ENCODE measurements at places on chromosomes 3 and 15.

GRCh38 chr3:187567661-187568121 lies 102.5 kb downstream of the SST start:
- DNase-seq: no peak

DNA sequence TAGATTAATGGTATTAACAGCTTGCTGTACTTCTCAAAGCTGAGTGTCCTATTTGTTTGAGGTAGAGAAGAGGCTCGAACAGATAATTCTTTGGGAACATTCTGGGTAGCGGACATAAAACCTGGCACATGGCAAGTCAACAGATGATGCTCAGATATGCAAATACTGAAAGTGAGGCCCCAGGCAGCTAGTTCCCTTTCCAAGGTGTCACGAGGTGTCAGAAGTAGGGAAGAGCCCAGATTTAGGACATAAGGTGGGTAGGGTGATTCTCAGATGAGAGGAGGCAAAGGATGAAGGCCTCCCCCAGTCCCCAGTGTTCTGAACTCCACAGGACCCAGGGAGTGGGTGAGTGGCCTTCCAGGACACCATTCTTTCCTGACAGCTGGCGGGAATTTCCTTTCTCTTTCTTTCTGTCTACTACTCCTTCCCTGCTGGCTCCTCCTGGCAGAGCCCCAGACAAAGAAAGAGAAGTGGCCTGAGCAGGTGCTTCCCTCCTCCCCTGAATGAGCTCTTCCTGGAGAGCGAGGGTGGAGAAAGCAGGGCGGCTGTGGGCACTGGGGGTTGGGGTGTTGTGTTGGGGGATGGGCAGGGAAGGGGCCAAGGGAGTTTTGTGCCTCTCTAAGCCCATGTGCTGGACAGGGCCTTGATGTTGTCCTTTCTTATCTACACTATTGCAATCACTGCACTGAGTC lies 87.5 kb downstream of the CORO2B start:
- no peak for DNase-seq

GRCh38 chr3:125079675-125080045 lies 23.9 kb upstream of the HEG1 start:
- DNase-seq: no peak

GRCh38 chr3:132538072-132538471 lies 59.0 kb upstream of the ACKR4 start:
- no peak for DNase-seq

- no peak for DNase-seq
These were observed 303.5 kb upstream of the LRRFIP2 start for GRCh38 chr3:37477711-37478487.

- no peak for DNase-seq
These were observed 133.3 kb downstream of the WDR72 start for GRCh38 chr15:53625962-53626845.

DNA sequence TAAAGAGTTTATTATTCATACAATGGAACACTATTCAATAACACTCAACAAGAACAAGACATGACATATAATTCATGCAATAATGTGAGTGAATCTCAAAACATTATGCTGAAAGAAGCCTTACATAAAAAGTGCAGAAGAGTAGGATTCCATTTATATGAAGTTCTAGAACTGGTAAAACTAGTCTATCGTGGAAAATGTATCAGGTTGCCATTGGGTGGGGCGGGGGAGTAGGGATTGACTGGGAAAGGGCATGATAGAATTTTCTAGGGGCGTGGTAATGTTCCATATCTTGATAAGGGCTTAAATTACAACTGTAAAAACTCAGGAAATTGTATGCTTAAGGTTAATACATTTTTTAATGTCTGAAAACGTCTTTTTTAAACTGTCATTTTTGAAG lies 247.9 kb downstream of the SATB1 start:
- no peak for DNase-seq

DNA sequence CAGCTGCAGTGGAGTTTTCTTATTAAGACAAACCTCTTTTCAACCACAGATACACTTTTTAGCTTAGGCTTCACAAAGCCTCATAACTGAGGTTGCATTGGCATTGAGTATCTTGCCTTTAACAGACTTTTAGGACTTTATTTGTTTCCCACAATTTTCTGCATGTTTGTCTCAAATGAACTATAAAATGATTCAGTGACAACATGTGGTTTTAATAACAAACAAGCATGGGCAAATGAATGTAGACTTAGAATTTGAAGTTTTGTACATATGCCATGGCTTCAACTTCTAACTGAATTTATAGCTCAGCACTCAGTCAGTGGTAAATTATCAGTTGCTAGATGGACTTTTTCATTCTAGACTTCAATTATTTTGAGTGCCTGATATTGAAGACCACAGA lies 101.6 kb downstream of the SLC25A26 start:
- DNase-seq: no peak

GRCh38 chr3:148240351-148240750 lies 457.4 kb upstream of the AGTR1 start:
- no peak for DNase-seq

DNA sequence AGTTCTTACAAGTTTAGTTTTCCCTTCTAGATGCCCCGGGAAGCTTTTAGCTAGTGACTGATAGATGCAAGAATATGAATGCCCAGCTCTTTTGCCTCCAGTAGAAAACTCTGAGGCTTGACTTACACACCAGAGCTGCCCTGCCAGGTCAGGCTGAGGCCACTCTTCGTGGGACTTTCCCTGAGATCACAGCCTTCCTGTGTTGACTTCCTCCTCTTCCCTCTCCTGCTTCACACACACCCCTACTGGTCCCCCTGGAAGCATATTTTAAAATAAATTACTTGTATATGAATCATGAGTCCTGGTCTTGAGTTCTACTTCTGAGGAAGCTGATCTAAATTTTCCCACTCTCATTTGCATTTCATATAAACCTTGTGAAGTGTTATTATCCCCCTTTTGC lies 413.7 kb downstream of the PDCD6IP start:
- no peak for DNase-seq

DNA sequence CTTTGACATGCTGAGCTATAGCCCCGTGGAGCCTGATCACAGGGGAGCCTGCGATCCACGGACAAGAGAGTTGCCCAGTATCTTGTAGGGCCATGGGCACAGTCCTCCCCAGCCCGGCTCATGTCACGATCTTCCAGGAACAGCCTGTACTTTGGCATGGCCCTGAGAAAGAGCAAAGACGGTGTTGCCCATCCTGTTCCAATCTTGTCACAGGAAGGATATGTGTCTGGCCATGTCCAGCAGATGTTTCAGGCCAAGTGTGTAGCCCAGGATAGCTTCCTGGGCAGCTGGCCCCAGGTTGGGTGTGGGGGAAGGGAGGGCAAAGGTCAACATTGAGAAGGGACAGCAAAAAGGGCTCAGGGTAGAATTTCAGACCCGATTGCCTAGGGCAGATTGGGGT lies 17.0 kb upstream of the RPL29 start:
- no peak for DNase-seq

GRCh38 chr15:91186904-91187656 lies 87.0 kb downstream of the SV2B start:
- DNase-seq: no peak

DNA sequence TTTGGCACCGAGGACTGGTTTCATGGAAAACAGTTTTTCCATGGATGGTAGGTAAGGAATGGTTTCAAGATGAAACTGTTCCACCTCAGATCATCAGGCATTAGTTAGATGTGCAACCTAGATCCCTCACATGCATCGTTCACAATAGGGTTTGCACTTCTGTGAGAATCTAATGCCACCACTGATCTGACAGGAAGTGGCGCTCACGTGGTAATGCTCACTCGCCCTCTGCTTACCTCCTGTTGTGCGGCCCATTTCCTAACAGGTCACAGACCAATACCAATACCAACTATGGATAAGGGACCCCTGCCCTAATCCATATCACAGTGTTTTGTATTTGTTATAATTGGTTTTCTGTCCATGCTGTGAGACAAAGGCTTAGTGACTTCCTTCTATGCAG lies 58.9 kb downstream of the SLMAP start:
- DNase-seq: no peak

DNA sequence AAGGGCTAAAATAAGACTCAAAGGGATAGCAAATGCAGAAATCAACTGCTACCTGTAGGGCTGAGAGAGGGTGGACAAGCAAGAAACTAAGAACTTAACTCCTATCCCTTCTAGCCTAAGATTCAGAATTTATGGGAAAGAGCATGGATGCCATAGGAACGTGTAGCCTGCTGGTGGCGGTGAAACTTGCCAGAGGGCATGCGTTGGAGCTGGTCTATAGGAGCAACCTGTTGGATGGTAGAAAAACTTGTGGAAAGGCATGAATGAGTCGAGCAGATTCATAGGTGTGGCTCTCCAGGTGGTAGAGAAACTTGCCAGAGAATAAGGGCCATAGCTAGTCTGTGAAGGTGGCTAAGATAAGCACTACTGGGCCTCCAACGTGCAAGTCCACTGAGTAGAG lies 137.2 kb downstream of the DOCK3 start:
- DNase-seq: no peak

DNA sequence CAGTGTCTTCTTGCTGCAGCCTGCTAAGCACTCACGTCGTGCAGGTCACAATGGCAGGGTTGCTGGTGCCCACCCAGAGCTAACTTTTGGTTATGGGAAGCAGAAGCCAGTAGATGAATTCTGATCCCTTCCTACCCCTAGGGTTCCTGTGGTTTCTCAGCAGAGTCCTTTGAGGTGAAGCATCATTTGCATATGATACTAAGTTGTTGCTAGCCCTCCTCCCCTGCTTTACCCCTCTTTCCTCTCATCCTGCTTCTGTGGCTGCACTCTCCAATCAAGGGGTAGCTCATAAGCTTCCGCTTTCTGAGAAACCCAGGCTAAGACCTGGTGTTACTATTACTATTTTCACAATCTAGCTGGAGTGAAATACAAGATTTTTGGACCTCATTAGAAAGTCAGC lies 22.1 kb upstream of the HEG1 start:
- no peak for DNase-seq

DNA sequence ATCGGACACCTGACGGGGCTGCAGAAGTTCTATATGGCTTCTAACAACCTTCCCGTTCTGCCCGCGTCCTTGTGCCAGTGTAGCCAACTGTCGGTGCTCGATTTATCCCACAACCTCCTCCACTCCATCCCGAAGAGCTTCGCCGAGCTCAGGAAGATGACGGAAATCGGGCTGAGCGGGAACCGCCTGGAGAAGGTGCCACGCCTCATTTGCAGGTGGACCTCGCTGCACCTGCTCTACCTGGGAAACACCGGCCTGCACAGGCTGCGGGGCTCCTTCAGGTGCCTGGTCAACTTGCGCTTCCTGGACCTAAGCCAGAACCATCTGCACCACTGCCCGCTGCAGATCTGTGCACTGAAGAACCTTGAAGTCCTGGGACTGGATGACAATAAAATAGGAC lies 9.8 kb upstream of the LRRC34 start:
- DNase-seq: no peak

- no peak for DNase-seq
These were observed 35.4 kb downstream of the SLC28A2 start for GRCh38 chr15:45287390-45287956.

DNA sequence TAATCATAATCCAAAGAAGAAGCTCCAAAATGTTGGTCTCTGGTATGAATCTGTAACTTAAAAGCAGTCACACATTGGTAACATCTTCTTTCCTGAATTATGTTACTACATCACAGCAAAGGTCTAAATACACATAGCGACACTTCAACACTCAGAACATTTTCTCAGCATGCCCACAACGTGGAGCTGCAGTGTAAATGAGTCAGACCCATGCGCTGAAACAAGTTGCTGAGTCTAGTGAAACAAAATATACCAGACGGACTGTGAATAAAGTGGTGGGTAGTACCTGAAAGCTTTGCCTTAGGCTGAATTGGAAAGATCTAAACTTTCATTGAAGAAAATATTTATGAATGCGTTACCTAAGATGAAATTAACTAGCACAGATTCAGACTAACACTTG lies 33.2 kb upstream of the GOLGA8B start:
- no peak for DNase-seq

- no peak for DNase-seq
These were observed 1384.0 kb downstream of the ZPLD1 start for GRCh38 chr3:103818800-103819199.
